COLO829 (cell line): ENCODE measurements at places on chromosomes 16 and 17.

DNA sequence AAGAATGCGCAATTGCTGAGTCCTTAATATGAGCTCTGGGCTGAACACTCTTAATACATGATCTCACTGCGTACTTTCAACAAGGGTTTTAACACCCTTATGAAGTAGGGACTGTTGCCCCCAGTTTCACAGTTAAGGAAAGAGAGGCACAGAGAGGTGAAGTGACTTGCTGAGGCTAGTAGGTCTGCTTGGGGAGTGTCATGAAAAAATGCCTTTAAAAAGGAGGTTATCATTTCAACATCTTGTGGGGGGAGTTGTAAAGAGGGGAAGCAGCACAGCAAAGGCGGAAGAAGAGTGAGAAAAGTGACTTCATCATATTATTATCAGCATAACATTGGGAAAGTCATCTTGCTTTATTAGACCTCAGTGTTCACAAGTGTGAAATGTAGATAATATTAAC is 2.1 kb downstream of the CCL4L2 start:
- DNase-seq = no peak

GRCh38 chr17:76088041-76088867 is 9.3 kb downstream of the ZACN start:
- DNase-seq = no peak

GRCh38 chr17:79837888-79838521 is 1.2 kb downstream of the CBX4 start:
- no peak for DNase-seq

GRCh38 chr17:48819466-48819865 is 2.4 kb upstream of the TTLL6 start:
- DNase-seq = no peak

DNA sequence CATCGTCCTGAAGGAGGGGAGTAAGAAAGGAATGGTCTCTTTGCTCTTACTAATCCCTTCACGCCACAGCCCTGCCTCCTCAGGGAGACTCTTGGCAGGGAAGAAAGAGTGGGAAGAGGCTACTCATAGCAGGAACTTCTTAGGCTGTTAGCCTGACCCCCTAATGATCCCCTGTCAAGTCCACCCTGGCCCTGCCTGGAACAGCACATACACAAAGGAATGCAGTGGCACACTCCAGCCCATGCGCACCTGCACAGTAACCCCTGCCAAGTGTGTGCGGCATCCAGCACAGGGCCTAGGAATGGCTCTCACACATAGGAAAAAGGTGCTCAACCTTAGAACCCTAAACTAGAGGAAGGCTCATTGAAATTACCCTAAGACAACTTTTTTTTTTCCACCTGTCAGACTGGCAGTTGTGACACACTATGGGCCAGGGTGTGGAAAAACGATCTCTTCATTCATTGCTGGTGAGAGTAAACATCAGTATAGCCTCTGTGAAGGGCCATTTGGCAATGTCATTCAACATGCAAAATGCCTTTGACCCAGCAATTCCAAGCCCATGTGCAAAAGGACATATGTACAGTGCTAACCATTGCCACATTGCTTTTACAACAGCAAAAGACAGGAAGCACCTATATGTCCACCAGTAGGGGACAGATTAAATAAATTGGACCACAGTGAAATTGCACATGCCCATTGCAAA is 50.1 kb downstream of the PIMREG start:
- DNase-seq = no peak

GRCh38 chr17:33779234-33779591 is 475.9 kb upstream of the CCL2 start:
- DNase-seq = peak; percentile 78

DNA sequence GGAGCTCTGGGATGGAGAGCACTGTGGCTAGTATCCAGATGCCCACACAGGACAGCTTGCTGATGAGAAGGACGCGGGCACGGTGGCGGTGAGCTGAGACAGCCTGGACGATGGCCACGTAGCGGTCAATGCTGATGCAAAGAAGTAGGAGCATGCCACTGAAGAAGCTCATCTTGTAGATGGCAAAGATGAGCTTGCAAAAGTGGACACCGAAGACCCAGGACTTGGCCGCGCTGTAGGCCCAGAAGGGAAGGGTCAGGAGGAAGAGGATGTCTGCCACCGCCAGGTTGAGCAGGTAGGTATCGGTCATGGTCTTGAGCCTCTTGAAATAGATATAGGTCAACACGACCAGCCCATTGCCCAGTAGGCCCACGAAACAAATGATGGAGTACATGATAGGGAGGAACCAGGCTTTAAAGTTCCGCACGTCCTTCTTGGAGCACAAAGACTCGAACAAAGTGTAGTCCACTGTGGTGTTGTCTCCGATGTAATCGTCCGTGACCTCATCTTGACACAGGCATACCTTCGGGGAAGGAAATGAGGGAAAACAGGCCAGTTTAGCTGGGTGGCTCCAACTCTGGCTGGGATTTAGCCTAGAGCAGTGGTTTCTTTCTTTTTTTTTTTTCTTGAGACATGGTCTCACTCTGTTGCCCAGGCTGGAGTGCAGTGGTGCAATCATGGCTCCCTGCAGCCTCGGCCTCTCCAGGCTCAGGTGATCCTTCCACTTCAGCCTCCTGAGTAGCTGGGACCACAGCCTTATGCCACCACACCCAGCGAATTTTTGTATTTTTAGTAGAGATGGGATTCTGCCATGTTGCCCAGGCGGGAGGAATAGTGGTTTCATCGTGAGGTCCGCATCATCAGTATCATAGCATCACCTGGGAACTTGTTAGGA is 9.7 kb downstream of the CCR7 start:
- DNase-seq = no peak

DNA sequence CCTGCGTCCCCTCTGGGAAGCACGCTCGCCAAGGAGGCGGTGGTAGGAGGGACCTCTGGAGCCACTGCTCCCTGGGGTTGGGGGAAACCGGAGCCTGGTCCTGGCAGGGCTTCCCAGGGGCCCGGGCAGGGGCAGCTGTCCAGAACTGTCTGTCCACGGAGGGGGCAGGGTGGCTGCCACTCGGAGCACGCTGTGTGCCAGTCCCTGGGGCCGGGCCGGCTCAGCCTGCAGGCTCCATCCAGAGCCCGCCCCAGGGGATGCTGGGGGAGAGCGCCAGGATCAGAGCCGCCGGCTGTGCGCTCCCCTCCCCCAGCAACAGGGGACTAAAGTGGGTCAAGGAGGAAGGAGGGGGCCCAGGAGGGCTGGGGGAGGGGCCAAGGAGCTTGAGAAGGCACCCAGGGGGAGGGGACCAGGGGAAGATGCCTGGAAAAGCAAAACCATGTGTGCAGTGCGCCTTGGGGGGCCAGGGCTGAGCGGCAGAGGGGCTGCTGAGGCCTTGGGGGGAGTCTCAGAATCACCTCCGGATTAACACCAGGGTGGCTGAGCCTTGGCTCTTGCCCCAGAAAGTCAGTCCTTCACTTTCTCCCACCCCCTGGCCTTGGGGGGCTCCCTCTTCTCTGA is 21.3 kb downstream of the ZNF423 start:
- no peak for DNase-seq

- DNase-seq = no peak
Measured at GRCh38 chr17:28623696-28624095, 9.7 kb upstream of the RSKR start.

- DNase-seq = no peak
Measured at GRCh38 chr17:45137561-45138305, 2.2 kb downstream of the ACBD4 start.

GRCh38 chr17:68981288-68981687 is 26.1 kb upstream of the ABCA8 start:
- DNase-seq = peak; percentile 81

- DNase-seq = no peak
Measured at GRCh38 chr16:11162586-11163268, 93.3 kb downstream of the SOCS1 start.

DNA sequence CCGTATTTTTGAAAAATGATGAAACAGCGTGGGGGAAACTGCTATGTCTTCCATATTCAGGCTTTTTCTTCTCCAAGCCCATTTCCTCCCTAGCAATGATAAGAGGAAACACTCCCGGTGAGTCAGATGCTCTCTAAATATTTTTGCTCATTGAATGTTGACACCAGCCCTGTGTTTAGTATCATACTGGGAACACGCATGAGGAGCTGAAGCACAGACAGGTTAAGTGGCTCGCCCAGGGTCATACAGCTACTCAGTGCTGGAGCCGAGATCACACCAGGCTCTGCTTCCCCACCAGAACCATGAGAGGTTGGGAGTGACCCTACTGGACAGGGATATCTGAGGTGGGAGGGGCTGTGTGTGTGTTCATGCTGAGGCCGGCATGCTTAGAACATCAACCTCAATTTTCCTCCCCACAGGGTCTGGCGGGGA is 37.8 kb upstream of the ADGRG1 start:
- DNase-seq = peak; percentile 17

GRCh38 chr17:21146362-21147015 is 19.7 kb downstream of the DHRS7B start:
- DNase-seq = no peak

DNA sequence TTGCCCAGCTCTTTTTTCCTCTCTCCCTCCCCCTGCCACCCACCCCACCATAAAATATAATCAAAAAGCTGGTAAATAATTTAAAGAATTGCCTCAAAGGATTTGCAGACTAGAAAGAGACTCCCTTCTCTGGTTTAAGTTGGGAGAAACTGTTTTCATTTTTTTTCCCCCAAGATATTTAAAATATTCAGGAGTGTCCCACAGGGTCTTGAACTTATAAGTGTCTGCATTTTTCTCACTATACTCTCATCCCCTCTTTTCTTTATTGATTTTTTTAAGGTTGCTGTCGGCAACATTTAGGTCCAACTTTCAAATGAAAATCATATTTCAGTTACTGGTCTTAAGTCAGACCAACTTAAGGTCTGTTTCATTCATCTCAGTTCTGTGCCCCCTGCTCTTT is 210.2 kb downstream of the MSI2 start:
- DNase-seq = no peak

- DNase-seq = no peak
Measured at GRCh38 chr17:39618246-39618913, 8.4 kb upstream of the PPP1R1B start.

- no peak for DNase-seq
Measured at GRCh38 chr16:89791278-89791995, 25.0 kb downstream of the FANCA start.

GRCh38 chr17:42409523-42410318 is 13.3 kb downstream of the CAVIN1 start:
- peak; percentile 68 for DNase-seq

GRCh38 chr17:34451313-34451712 is 88.3 kb upstream of the CCL1 start:
- no peak for DNase-seq

DNA sequence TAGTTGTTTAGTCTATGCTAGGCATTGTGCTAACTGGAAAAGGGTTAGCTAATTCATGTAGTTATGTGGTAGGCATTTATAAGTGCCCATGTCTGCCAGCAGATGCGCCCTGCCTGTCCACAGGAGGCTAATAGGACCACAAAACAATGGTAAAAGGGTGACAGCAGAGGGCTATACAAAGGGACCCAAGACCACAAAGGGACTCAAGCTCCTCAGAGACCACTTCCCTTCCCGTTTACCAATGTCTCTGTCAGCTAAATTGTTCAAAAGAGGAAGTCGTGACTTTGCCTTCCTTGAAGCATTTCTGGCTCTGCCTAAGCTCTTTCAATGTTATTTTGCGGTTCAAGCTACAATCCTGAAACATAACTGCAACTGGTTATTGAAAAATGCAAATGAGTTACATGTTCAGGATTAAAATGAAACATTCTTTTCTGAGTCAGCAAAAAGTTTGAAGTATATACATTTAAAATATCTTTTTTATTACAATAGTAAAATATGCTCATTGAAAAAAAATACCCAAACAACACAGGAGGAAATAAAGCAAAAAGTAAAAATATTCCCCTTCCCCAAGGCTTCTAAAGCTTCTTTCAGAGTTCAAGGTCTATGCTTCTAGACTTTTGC is 149.2 kb downstream of the MAF start:
- no peak for DNase-seq

- no peak for DNase-seq
Measured at GRCh38 chr17:29121442-29121841, 58.8 kb downstream of the MYO18A start.

GRCh38 chr16:69378036-69378435 is 7.8 kb downstream of the TERF2 start:
- DNase-seq = no peak

DNA sequence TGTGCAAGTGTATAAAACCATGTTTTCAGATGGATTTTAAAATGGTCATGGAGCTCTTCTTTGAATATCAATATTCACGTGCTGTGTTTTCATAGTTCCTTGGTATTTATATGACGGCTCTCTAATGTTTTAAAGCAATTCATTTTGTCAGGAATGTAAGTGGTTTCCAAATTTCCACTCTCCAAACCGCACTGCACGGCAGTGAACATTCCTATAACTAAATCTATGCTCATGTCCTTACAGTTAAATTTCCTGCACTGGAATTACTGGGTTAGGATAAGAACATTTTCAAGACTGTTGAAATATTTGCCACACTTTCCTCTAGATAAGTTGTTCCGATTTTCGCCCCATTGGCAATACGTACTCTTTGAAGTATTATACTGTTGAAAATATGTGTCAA is 398.9 kb downstream of the PMP22 start:
- no peak for DNase-seq

DNA sequence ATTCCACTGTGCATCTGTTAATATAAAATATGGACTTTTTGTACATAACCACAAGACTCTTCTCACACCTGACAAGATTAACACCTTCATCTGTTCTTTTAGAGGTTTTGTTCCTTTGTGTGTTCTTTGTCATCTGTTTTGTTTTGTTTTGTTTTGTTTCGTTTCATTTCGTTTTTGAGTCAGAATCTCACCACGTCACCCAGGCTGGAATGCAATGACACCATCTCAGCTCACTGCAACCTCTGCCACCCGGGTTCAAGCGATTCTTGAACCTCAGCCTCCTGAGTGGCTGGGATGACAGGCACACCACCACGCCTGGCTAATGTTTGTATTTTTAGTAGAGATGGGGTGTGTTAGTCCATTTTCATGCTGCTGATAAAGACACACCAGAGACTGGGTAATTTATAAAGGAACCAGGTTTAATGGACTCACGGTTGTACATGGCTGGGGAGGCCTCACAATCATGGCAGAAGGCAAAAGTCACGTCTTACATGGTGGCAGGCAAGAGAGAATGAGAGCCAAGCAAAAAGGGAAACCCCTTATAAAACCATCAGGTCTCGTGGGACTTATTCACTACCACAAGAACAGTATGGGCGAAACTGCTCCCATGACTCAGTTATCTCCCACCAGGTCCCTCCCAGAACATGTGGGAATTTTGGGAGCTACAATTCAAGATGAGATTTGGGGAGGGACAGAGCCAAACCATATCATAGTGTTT is 22.3 kb downstream of the C16orf90 start:
- DNase-seq = no peak

GRCh38 chr17:56913353-56913866 is 439 bp downstream of the TRIM25 start:
- DNase-seq = no peak

- DNase-seq = no peak
Measured at GRCh38 chr16:12391956-12392355, 411.7 kb downstream of the CPPED1 start.
